Upper lobe of left lung (tissue), 6 donors: ENCODE measurements at places on chromosomes 16 and 17. TPM values are rescaled to one million over a fixed set of nuclear protein-coding genes. Genes with fewer than 3 reads are reported as not detected.

Gene OR4D1
- not detected for total RNA-seq

DNA sequence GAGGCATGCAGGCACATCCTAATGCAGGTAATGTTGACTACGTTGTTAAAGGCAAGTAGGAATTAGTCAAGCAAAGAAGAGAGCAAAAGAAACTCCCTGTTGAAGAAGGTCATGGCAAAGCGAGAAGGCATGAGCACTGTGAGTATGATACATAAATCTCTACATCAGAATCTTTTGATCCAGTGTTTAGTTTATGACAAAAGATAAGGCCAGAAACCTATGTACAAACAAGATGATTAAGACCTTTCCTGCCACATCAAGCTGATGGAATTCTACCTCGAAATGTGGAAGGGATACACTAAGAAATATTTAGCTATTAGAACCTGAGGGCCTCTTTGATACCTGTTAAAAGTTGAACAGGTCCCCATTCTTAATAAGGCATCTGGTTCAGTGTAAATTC is 20.2 kb downstream of the SYCE1L start:
- H3K4me3 ChIP-seq: no peak overlapping the region
- DNase-seq: no peak
- no peak overlapping the region for H3K27ac ChIP-seq
- H3K4me1 ChIP-seq: no peaks in the 10 kb centered on the region
- H3K27me3 ChIP-seq: no peaks in the 10 kb centered on the region

DNA sequence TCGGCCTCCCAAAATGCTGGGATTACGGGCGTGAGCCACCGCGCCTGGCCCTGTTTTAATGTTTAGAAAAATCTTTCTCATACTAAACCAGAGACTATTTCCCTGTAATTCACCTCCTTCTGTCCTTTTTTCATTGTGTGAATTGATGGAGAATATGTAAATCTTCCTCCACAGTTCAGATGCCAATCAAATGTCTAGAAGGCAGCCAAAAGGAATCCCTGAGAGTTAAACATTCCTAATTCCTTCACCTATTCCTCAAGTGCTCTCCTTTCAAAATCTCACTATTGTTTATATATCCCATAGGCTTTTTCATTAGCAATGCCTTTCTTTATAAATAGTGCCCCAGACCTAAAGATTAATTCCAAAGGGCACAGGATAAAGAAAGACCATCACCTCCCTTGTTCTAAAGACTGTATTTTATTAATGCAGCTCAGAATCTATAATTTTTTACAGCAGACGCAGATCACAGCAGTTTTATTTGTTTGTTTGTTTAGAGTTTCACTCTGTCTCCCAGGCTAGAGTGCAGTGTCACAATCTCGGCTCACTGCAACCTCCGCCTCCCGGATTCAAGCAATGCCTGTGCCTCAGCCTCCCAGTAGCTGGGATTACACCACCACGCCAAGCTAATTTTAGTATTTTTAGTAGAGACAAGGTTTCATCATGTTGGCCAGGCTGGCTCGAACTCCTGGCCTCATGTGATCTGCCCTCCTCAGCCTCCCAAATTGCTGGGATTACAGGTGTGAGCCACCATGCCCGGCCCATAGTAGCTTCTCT is 30.5 kb downstream of the COPZ2 start:
- H3K36me3 ChIP-seq: no peaks in the 10 kb centered on the region
- H3K27me3 ChIP-seq: peaks cover 6% of the 10 kb centered on the region
- H3K27ac ChIP-seq: no peak overlapping the region

- H3K27ac ChIP-seq: no peak overlapping the region
- DNase-seq: no peak
- H3K36me3 ChIP-seq: peaks cover 34% of the 10 kb centered on the region
- H3K27me3 ChIP-seq: no peaks in the 10 kb centered on the region
Measured at GRCh38 chr17:82480318-82480717, 21.8 kb downstream of the NARF start.

- H3K4me1 ChIP-seq: peaks cover 13% of the 10 kb centered on the region
- no peak overlapping the region for H3K4me3 ChIP-seq
- no peaks in the 10 kb centered on the region for H3K27me3 ChIP-seq
- peak; percentile 42 for DNase-seq
Measured at GRCh38 chr16:3235856-3236669, 1.1 kb upstream of the ZNF200 start.

- H3K27me3 ChIP-seq: no peaks in the 10 kb centered on the region
- peaks cover 86% of the 10 kb centered on the region for H3K4me1 ChIP-seq
- no peak overlapping the region for H3K4me3 ChIP-seq
- H3K36me3 ChIP-seq: no peaks in the 10 kb centered on the region
Measured at GRCh38 chr16:48558371-48558841, 51.6 kb downstream of the N4BP1 start.

- H3K4me1 ChIP-seq: no peaks in the 10 kb centered on the region
- no peaks in the 10 kb centered on the region for H3K36me3 ChIP-seq
- H3K27me3 ChIP-seq: no peaks in the 10 kb centered on the region
- no peak overlapping the region for H3K4me3 ChIP-seq
- no peak overlapping the region for H3K27ac ChIP-seq
- DNase-seq: peak; percentile 56
Measured at GRCh38 chr16:52912565-52913173, 140.0 kb downstream of the CHD9NB start.

DNA sequence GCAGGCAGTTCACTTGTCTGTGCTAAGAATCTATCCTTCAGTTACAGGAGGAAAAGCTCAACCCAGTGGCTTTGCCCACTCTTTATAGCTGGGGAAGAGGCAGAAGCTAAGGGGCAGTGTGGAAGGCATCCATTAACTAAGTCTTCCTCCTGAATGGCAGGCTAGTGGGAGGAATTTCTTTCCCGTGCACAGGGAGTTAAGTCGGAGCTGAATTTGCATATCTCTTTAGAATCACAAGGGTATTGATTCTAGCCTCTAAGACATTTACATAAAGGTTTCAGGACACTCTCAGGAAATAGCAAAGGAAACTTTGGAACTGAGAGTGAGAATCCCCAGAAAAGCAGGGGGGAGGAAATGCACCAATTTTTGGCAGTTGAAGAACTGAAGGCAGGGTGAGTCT is 245.6 kb downstream of the CA10 start:
- H3K27ac ChIP-seq: no peak overlapping the region
- H3K27me3 ChIP-seq: no peaks in the 10 kb centered on the region
- DNase-seq: no peak
- H3K36me3 ChIP-seq: no peaks in the 10 kb centered on the region
- H3K4me1 ChIP-seq: no peaks in the 10 kb centered on the region

- no peaks in the 10 kb centered on the region for H3K36me3 ChIP-seq
- H3K27ac ChIP-seq: no peak overlapping the region
- H3K27me3 ChIP-seq: no peaks in the 10 kb centered on the region
- H3K4me3 ChIP-seq: no peak overlapping the region
Measured at GRCh38 chr17:40301315-40301714, 7.7 kb upstream of the RARA start.

- peaks cover 18% of the 10 kb centered on the region for H3K36me3 ChIP-seq
- peaks cover 60% of the 10 kb centered on the region for H3K4me1 ChIP-seq
- peak overlapping the region; percentile 93 for H3K27ac ChIP-seq
- H3K4me3 ChIP-seq: peak overlapping the region; percentile 69
- DNase-seq: no peak
- no peaks in the 10 kb centered on the region for H3K27me3 ChIP-seq
Measured at GRCh38 chr16:57801098-57801808, 1.0 kb downstream of the KIFC3 start.

GRCh38 chr17:27069842-27070508 is 223.9 kb upstream of the WSB1 start:
- no peak for DNase-seq
- no peak overlapping the region for H3K27ac ChIP-seq
- H3K36me3 ChIP-seq: no peaks in the 10 kb centered on the region
- H3K4me3 ChIP-seq: no peak overlapping the region
- no peaks in the 10 kb centered on the region for H3K27me3 ChIP-seq
- no peaks in the 10 kb centered on the region for H3K4me1 ChIP-seq

DNA sequence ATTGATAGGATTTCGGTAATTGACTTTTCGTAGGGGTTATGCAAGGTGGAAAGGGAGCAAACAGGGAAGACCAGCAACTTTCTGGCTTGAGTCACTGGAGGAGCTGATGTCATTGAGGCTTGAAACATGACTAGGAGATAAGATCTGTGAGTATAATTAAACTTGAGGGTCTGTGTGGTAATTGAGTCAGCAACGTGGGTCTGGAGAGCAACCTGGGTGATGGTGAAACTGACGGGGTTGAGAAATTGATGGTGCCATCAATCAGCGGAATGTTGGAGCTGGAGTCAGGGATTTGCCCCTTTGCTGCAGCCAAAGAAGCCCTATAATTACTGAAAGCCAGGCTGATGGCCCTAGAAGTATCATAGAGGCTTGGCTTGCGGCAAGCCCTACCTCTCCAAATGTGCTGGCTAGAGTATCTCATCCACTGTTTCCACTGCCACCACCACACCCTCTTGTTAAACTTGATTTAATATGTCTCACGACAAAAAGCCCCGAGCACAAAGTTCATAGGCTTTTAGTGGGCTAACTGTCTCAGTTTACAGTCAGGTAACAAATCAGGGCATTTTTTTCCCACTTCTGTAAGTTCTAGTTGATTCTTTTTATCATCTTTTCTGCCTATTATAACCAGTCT is 186.9 kb upstream of the ELAC2 start:
- H3K4me1 ChIP-seq: no peaks in the 10 kb centered on the region
- no peak overlapping the region for H3K27ac ChIP-seq
- no peaks in the 10 kb centered on the region for H3K36me3 ChIP-seq
- no peaks in the 10 kb centered on the region for H3K27me3 ChIP-seq
